ENCODE measurements at places on chromosomes 2 and 18. TPM values are rescaled to one million over a fixed set of nuclear protein-coding genes. Genes with fewer than 3 reads are reported as not detected.

DNA sequence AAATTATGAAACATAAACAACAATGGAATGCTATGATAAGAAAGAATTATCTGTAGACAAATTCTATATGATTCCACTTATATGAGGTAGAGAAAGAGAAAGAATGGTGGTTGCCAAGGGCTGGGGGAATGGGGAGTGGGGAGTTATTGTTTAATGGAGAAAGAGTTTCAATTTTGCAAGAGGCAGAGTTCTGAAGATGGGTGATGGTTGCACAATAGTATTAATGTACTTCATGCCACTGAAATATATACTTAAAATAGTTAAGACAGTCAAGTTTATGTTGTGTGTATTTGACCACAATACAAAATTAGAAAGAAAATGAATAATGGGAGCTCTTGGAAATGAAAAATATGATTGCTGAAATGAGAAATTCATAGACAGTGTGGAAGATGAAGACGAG lies 22.6 kb upstream of the FAM117B start:
- H3K4me3 ChIP-seq = no peak overlapping the region
- no peaks in the 10 kb centered on the region for H3K36me3 ChIP-seq
- no peak overlapping the region for H3K27ac ChIP-seq
- DNase-seq = no peak

GRCh38 chr2:17122887-17123501 lies 395.2 kb downstream of the RAD51AP2 start:
- no peak overlapping the region for H3K4me3 ChIP-seq
- H3K36me3 ChIP-seq = no peaks in the 10 kb centered on the region
- H3K27ac ChIP-seq = no peak overlapping the region

GRCh38 chr2:173150087-173150486 lies 74.4 kb downstream of the MAP3K20 start:
- H3K36me3 ChIP-seq = no peaks in the 10 kb centered on the region
- H3K27me3 ChIP-seq = no peaks in the 10 kb centered on the region
- no peak for DNase-seq
- no peaks in the 10 kb centered on the region for H3K4me1 ChIP-seq
- no peak overlapping the region for H3K27ac ChIP-seq

DNA sequence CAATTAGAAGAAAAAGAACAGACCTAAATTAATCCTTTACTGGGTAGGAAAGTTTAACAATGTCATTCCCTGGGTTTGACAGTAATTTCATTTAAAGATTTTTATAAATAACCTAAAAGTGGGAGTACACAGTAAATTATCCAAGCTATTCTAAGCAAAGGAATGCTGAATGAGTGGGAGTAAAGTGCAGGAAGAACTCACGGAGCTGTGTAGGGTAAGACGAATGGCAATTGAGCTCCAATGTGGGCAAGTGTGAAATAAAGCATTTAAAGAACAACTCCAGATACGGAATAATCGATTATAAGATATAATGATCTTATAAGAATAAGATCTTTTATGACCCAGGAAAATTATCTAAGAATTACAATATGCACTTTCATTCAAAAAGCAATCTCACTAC lies 93.2 kb downstream of the LRRTM4 start:
- no peak for DNase-seq
- no peaks in the 10 kb centered on the region for H3K4me1 ChIP-seq
- no peaks in the 10 kb centered on the region for H3K36me3 ChIP-seq
- no peak overlapping the region for H3K27ac ChIP-seq
- no peak overlapping the region for H3K4me3 ChIP-seq

GRCh38 chr2:131419441-131419840 lies 55.5 kb upstream of the RAB6D start:
- no peaks in the 10 kb centered on the region for H3K27me3 ChIP-seq
- no peaks in the 10 kb centered on the region for H3K36me3 ChIP-seq
- no peak overlapping the region for H3K4me3 ChIP-seq
- no peak overlapping the region for H3K27ac ChIP-seq
- H3K4me1 ChIP-seq = no peaks in the 10 kb centered on the region

DNA sequence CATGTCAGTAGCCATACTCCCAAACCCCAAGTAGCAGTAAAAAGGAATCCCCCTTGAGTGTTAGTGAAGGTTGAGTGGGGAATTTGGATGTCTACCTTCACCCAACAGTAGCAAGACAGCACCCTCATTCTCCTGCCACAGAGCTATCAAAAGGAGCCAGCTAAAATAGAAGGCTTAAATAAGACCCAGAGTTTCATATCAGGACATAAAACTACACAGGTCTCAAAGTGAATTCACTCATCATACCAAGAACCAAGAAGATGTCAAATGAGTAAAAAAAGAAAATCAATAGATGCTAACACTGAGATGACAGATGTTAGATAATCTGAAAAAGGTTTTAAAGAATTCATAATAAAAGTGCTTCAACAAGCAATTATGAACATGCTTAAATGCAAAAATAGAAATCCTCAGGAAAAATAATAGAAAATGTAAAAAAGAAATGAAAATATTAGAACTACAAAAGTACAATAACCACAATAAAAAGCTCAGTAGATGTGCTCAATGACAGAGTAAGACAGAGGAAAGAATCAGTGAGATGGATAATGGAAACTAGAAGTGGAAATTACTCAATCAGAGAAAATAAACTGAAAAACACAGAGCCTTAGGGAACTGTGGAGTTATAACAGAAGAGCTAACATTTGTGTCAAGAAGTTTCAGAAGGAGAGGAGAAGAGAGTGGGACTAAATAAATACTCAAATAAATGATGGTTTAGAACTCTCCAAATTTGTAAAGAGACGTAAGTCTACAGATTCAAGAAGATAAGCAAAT lies 90.5 kb downstream of the EDAR start:
- no peaks in the 10 kb centered on the region for H3K27me3 ChIP-seq
- H3K4me3 ChIP-seq = no peak overlapping the region
- H3K4me1 ChIP-seq = no peaks in the 10 kb centered on the region

The C2orf80 gene
- 15.7 TPM for total RNA-seq

The TUBB8B gene
- total RNA-seq = not detected

The STEAP3 gene
- total RNA-seq = 0.94 TPM

Measured in spinal cord (tissue), 10 donors.